GDM1 (cell line): ENCODE measurements at places on chromosomes 11 and 22.

DNA sequence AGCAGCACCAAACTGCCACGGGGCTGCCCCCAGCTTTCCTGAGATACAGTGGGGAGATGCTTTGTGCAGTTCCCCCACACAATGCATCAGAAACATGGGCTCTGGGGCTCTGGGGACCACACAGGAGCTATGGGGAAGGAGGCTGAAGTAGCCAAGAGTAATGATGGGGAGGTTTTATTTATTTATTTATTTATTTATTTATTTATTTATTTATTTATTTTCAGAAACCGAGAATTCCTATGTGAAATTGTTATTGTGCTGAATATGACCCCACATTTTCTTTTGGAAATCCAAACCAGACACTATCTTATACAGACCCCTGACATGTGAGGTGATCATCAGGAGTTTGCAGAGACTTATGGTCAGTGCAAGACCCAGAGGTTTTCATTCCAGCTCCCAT, 84.4 kb downstream of the MTNR1B start:
- DNase-seq, result no peak

DNA sequence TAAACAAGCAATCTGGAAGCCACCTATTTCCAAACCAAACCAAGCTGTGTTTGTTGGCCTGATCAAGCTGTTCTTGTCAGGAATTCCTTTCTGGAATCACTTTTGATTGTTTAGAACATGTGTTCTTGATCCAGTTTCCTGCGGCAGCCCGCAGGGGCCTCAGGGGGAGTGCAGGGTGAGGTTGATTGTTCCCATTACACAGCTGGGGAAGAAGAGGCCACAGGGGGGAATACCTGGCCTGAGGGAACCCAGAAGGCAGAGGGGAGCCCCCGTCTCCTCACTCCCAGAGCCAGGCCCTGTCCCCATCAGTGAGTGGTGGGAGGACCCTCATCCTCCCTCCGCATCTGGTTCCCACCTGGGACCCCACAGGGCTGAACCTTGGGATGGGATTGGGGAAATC, 4.2 kb downstream of the MRGPRD start:
- no peak for DNase-seq

DNA sequence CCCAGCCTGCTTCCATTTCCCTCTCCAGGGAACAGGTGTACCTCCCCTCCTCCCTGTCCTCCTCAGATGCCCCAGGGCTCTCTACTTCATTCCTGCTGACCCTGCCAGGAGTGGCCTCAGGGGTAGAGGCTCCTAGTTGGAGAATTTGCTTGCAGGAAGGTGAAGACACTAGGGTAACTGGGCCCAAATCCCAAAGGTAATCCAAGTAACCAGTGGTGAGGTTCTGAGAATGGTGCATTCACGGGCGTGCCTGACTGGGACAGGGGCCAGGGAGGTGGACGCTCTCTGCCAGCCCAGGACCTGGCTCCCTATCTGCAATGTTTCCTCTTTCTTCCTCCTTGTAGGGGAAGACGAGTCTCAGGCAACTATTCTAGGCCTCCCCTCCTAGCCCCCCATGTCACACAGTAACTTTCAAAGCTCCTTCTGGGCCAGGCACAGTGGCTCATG, 2.9 kb downstream of the SLC35C1 start:
- no peak for DNase-seq

GRCh38 chr11:64238999-64239398, 1.9 kb upstream of the FKBP2 start:
- no peak for DNase-seq

DNA sequence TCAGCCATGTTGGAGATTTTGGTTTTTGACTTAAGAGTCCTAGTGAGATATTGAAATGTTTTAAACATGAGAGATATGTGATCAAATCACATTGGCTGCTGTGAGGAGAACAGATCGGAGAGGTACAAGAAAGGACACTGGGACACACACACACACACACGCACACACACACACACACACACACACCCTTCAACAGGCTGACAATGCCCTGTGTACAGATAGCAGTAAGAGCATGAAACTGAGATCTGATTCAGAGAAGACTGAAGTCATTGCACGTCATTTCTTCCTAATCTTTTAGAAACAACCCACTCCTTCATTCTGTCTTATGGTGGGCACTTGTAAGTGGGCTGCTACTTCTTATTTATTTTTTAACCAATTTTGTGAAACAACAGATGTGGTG, 200.5 kb upstream of the E2F8 start:
- DNase-seq, result no peak

DNA sequence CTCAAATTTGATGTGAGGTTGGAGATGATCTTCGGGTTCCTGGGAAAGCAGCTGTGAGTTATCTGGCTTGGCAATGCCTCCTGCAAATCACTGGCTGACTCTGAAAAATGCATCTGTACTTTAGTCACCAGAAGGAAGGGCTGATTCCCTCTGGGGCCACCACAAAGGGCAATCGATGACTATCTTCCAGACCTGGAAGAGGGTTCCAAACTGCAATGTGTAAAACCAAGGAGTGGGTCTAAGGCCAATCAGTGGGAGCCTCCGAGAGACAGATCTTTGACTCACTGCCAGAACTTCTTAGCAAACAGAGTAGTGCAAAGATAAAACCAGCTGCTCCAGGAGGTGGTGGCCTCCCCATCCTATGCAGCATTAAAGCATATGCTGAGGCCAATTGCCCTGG, 29.1 kb upstream of the PAK1 start:
- DNase-seq, result no peak

DNA sequence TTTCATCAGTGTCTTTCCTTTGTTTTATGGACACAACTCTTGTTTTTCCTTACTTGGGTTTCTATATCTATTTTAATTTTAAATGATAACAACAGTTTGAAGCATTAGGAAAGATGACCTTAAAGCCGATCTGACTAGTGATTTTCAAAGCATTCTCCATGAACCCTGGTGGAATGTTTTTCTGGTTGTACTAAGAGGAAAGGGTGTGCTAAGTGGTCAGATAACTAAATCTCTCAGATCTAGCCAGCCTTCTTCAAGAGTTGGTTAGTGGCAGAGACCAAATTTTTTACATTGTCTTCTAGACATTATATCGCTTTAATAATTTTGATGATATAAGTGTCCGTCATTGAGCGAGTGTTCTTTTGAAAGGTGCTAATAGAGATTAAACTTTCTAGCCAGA, 134.4 kb downstream of the METTL15 start:
- no peak for DNase-seq

GRCh38 chr11:130873761-130874160, 42.5 kb downstream of the SNX19 start:
- DNase-seq, result no peak

DNA sequence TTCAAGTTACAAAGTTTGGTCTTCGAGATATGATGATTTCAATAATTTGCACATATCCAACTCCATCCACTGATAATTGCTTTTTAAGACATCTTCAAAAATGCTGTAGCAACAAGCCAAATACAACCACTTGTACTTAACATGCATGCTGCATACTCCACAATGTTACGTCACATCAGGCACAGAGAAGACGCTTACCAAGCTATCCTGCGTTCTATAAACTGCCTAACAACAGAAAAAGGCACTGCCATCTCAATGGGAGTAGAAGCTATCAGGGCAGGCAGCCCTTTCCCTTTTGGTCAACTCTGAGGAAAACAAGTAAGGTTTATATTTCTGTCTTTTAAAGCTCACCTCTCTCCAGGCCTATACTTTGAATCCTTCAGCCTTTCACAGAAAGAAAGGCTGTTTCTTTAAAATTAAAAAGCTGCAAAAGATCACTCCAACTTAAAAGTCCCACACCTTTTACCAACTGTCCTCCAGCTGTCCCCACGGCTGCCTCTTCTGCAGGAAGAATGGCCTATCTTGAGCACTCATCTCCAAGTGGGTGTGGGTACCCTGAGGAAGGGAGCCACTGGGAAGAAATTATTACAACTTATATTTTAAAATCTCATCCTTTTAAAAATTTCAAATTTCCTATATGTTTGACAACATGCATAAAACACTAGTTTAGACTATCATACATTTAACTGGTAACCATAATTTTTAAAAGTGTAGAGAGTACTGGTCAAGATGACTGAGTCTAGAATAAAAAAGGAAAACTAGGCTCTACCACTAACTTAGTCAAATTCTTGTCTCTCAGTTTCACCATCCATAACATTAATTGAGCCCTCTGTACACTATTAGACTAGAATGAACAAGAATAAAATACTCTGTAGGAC, 14.5 kb downstream of the PHF21A start:
- no peak for DNase-seq

DNA sequence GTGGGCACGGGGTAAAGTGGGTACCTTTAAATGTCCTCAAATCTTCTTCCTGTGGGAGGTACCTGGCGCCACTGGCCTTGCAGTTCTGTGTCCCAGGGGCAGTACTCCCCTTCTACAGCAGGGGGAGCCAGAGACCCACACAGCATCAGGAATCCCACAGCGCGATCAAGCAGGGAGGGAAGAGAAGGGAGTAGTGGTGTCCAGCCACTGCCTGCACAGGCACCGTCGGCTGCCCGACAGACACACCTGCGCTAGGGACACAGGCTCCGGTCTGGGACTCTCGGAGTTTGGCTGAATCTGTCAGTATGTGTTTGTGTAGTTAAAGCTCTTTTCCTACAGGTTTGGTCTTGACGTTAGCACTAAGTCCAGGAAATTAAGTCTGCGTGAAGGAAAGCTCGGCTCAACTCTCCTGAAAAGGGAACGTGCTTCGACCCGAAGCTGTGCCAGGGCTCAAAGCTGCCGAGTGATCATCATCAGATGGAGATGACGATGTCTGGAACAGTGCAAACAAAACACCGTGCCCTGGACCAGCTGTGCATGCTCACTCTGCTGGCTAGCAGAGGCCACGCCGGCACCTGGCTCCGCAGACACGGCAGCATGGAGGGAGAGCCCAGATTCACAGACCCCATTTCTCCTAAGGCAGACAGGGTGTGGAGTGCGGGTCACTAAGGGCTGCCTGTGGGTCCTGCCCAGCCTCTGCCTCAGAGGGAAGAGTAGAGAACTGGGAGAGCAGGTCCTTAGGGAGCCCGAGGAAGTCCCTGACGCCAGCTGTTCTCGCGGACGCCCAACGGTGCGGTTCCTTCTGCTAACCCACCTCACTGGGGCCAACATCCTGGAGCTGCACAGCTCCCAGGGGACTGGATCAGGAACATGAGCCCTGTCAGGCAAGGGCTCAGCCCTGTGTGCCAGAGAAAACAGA, 56.0 kb upstream of the BID start:
- peak; percentile 62 for DNase-seq

GRCh38 chr11:112651386-112651785, 309.8 kb upstream of the NCAM1 start:
- no peak for DNase-seq

- DNase-seq, result no peak
Measured at GRCh38 chr22:23762842-23763578, at the start of gene C22orf15. TSS of gene C22orf15 (plus strand) at chr22:23762990. CDS start at chr22:23763307, 317 bp downstream.

DNA sequence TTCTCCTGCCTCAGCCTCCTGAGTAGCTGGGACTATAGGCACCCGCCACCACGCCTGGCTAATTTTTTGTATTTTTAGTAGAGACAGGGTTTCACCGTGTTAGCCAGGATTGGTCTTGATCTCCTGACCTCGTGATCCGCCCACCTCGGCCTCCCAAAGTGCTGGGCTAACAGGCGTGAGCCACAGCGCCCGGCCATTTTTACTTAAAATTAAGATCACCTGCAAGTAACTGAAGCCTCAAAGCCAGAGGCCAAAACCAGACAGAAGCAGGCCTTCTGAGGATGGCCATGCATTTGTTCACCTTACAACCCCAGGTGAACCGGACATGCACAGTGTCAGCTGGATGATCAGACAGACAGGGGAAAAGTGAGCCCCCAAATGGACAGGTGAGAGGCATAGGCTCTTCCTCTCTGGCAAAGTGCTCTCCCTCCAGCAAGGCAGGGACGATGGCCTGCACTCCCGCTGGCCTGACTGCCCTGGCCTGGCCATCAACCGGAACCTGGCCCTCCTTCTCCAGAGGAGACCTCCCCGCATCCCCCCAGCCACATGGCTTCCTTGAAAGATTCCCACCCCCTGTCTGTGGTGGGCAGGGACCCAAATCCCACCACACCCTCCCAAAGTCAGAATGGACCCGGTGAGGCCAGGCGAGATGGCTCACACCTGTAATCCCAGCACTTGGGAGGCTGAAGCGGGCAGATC, 25.9 kb downstream of the APOBEC3H start:
- DNase-seq, result no peak

DNA sequence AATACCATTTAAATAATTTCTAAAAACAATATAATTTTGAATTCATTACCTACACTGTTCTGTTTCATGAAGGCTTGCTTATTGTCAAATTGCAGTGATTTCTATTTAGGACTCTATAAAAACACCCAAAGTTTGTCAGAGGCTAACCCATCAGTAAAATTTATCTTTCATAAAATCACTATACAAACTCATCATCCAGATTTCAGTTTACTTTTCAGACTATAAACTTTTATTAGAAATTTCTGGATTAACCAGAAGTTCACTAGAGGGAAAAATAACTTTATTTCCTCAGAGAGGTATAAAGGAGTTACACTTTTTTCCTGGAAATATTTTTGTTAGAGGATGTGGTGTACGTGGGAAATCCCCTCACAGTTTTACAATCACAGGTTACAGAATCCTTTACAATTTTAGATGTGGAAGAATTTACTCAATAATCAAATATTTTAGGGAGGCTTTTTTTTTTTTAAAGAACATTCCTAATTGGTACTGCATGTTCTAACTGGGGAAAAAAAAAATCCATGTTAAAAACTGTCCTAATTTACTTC, 176.7 kb downstream of the SWAP70 start:
- DNase-seq, result no peak

- no peak for DNase-seq
Measured at GRCh38 chr11:72494109-72494429, 59.7 kb upstream of the CLPB start.

- peak; percentile 71 for DNase-seq
Measured at GRCh38 chr22:26589845-26590736, at the start of gene TPST2. TSS of gene TPST2 (minus strand) at chr22:26590132. CDS start at chr22:26541630, 48,502 bp downstream.

- peak; percentile 74 for DNase-seq
Measured at GRCh38 chr11:819943-820649, 1.4 kb downstream of the PNPLA2 start.

GRCh38 chr11:96136613-96137298, 206.2 kb downstream of the MAML2 start:
- no peak for DNase-seq

DNA sequence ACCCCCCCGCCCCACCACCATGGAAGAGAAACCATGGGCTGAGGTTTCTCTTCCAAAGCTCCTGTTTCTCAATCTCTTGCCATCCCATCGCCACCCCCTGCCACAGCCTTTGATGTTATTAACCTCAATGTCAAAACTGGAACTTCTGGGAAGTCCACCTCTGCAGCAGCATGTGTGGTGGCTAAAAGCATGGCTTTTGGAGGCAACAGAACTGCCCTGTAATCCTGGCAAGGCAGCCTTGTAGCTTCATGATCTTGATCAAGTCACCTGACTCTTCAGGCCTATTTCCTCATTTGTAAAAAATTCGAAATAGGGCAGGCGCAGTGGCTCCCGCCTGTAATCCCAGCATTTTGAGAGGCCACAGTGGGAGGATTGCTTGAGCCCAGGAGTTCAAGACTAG, 3.5 kb upstream of the COX8A start:
- DNase-seq, result no peak

- no peak for DNase-seq
Measured at GRCh38 chr11:20116825-20117224, 43.5 kb downstream of the DBX1 start.

- no peak for DNase-seq
Measured at GRCh38 chr11:58861533-58861932, 17.0 kb upstream of the GLYATL2 start.

GRCh38 chr11:57815476-57815875, 53.9 kb downstream of the CTNND1 start:
- no peak for DNase-seq
